Esophagus mucosa (tissue), 1 donor: ENCODE measurements at places on chromosomes 4 and X. TPM values are rescaled to one million over a fixed set of nuclear protein-coding genes. Genes with fewer than 3 reads are reported as not detected.

The ARMCX1 gene
- 3.0 TPM for total RNA-seq

DNA sequence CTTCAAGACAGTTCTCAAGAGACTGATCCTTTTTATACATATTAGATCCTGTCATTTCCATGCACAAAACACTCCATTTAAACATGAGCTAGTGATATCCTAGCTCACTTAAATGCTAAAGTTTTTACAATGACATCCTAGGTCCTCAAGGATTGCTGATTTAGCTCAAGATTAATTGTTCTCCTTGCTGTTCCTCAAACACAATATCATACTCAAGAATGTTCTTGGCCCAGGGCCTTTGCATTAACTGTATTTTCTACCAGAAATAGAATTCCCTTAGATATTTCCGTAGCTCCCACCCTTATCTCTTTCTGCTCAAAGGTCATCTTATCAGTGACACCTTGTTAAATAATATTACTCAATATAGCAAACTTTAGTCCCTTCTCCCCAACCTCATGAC, 270.1 kb downstream of the GALNTL6 start:
- no peak for ATAC-seq

GRCh38 chr4:148289740-148290139, 152.5 kb downstream of the NR3C2 start:
- ATAC-seq = no peak

The PNMA5 gene
- total RNA-seq = not detected

The NXF3 gene
- total RNA-seq = not detected

DNA sequence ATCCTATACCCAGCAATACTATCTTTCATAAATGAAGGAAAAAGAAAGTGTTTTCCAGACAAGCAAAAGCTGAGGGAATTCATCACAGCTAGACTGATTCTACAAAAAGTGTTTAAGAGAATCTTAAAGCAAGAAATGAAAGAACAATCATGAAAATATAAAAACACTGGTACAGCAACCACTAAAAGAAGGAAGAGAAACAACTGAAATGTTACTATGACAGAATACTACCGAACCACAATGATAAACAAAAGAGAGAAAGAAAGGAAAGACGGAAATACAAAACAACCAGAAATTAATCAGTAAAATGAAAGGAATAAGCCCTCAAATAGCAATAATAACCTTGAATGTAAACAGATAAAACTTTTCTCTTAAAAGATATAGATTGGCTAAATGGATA, 110.8 kb upstream of the AFF2 start:
- ATAC-seq = no peak

GRCh38 chr4:153808175-153808574, 19.3 kb upstream of the SFRP2 start:
- no peak for ATAC-seq

- ATAC-seq = no peak
These were observed 95.5 kb upstream of the KLHL13 start for GRCh38 chrX:118211891-118212816.

GRCh38 chrX:132292793-132293192, 73.5 kb upstream of the RAP2C start:
- ATAC-seq = peak; percentile 63

The TRO gene
- total RNA-seq = 2.7 TPM

The CWH43 gene
- total RNA-seq = 34.5 TPM

The FRAS1 gene
- total RNA-seq = 2.6 TPM

DNA sequence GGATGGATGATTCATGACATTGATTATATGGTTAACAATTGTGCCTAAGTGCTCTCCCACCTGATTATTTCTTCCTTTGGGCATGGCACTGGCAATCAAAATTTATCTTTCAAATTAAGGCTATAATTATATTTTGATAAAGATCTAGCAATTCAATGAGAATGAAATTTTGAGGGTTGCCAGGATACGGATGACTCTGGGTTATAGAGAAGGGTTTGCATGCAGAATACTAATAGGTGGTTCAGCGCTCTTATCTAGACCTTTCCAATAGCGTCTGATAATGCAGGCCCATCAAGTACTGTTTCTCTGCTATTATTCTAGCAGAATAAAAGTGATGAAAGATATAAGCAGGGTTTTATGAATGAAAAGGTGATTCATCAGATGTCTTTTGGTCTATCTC, 74.9 kb upstream of the SCML1 start:
- ATAC-seq = no peak

GRCh38 chrX:135087867-135088266, 32.5 kb downstream of the ETDB start:
- no peak for ATAC-seq

DNA sequence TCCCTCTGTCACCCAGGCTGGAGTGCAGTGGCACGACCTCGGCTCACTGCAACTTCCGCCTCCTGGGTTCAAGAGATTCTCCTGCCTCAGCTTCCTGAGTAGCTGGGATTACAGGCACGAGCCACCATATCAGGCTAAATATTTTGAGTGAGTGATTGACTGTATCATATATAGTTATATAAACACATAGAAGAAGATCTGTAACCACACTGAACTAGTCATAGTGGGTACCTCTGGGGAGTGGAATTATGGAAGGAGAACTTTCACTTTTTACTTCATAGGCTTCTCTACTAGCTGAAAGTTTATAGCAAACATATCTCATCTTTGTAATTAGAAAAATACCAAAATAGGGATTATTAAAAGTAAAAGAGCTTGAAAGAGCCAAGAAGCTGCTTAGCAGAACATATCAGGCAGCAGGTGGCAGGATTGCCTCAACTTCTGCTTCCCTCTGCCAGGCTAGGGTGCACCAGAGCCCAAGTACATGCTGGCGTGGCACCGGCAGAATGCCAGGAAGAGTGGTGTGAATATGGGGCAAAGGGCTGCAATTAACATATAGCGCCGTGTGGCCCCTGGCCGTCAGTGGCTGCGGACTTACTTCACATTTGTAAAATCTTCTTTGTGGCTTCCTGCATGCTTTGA, 39.5 kb upstream of the CD40LG start:
- ATAC-seq = no peak

DNA sequence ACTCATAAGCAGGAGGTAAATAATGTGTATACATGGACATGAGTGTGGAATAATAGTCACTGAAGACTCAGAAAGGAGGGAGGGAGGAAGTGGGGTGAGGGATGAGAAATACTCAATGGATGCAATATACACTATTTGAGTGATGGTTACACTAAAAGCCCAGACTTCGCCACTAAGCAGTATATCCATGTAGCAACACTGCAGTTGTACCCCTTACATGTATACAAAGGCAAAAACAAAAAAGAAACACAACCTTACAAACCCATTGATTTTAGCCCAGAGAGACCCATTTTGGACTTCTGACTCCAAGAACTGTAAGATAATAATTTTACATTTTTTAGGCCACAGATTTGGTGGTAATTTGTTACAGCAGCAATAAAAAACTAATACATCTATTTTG, 51.5 kb downstream of the VMA21 start:
- no peak for ATAC-seq

DNA sequence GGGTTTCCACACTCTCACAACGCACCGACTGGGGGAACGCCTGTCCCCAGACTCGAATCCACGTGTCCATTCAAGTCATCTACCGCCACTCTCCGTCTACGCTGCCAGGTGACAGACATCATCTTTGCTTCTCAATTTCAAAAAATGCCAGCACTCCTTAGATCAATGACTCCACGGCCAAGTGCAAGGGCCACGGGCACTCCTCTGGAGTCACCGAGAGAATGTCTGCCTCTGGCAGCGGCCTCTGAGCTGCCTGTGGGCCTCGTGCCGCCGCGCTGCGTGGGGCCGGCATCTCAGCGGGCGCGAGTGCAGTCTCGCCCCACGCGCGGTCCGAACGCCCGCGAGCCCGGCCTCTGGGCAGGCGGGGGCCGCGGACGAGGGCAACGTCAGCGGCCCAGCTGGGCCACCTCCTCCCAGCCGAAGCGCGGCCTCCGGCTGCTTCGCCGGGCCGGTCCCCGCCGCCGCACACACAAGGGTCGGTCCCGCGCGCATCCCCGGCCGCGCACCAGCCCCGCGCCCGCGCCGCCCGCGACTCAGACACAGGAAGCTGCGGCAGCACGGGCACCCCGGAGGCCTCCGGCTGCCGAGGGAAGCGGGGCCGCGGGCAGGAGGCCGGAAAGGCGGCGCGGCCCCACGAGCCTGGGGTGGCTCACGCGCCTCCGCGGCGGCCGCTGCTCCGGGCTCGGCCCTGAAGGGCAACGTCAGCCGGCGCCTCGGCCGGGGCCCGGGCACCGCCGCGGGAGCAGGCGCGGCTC, 450 bp downstream of the ACSL1 start:
- ATAC-seq = peak; percentile 39

The SYN1 gene
- total RNA-seq = 0.16 TPM

- ATAC-seq = no peak
These were observed 34.0 kb upstream of the BCOR start for GRCh38 chrX:40131654-40132337.

DNA sequence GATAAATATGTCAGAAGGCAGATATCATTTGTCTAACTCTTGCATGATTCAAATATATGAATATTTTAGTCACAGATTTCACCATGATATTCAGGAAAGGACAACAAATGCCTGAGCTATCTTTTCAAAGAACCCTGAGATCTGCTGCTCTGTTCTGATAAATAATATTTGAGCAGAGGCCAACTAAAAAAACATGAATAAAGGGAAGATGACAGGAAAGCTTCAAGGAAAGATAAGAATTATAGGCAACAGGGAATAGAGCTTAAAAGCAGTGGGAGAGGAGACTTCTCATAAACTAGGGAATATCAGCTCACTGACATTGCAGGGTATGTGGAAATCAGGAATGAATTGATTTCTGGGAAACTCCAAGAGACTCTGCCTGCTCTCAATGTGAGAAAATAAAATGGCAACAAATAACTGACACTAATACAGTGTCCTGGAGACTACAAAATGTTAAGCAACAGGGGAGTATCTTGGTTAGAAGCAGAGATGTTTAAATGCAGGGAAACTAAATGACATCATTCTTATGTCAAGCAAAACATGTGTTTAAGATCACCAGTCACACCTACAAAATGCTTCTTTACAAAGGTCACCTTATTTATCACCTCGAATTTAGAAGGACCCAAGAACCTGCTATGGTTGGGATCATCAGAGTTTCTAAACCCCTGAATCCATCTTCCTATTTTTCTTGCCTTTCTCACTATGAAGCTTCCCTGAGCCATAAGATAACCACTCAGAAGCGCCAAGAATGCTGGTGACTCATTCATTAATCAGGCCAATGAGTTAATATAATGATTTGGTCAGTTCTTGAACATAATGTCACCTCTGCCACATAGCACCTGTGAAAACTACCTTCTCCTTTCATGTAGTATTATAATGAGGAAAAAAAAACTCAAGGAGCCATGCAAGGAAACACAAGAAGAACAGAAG, 78.1 kb downstream of the NDST3 start:
- ATAC-seq = no peak

GRCh38 chr4:89660444-89661172, 176.4 kb downstream of the SNCA start:
- ATAC-seq = no peak

DNA sequence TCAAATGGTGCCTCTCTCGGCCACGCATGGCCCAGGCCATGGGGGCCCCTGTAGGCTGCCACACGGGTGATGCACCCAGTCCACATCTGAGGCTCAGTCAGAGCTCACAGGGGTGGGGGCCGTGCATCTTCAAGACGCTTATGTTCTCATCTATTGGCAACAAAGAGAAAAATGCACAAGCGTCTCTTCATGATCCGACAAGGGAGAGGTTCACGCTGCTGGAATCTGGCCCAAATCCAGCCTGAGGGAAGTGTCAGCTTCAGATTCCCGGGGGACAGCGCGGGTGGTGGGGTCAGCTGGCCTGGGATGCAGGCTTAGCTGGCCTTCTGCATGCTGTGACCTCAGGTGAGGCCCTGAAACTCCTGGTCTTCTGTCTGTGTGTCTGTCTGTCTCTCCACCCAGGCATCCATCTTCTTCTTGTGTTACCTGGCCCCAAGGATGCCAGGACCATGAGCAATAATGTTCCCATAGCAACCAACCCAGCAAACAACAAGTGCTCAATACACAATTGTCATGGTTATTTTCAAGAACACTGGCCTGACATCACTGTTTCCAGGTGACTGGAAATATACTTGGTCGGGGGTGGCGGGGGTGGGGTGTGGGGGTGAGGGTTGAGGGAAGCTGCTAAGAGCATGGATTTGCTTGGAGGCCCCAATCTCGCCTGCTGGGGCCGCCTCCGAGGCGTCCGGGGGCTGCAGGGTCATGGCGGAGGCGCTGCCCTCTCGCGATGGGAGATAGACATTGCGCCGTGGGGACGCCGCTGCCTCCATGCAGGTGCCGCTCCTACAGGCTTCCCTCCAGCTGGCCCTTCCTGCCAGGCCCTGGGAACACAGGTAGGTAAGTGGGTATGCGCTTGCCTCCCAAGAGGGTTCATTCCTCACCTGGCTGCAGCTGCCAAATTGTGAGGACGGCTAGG, 48.3 kb downstream of the ABLIM2 start:
- ATAC-seq = no peak

DNA sequence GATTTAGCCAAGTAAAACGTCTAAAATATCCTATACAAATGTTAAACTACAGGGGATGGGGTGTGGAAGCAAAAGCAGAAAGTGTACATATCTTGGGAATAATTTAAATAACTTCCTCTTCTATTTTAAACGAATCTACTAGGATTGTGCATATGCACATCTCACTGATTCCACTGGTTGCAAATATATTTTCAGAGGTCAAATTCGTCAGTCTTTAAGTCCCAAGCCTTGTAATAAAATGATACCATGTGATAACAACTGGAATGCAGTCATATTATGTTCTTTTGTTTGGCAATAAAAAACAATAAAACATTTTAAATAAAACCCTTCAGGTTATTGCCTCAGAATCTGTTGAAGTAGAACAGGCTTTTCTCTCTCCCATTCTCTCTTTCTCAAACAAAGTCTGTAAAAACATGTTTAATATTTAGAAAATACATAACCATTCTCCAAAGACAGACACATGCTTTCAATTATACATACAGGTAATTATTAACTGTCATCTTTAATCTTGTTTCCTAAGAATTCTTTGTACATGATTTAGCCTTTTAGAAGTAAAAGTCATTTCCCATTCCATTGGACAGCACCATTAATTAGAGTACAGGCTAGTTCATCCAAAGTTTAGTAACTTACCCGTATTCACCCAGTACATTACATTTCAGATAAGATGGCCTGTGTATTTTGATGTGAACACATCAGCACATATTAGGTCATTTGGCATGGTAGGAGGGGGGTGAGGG, 421.1 kb downstream of the PCDH7 start:
- ATAC-seq = no peak

- no peak for ATAC-seq
These were observed 257.8 kb downstream of the CAMK2D start for GRCh38 chr4:113503691-113504090.

DNA sequence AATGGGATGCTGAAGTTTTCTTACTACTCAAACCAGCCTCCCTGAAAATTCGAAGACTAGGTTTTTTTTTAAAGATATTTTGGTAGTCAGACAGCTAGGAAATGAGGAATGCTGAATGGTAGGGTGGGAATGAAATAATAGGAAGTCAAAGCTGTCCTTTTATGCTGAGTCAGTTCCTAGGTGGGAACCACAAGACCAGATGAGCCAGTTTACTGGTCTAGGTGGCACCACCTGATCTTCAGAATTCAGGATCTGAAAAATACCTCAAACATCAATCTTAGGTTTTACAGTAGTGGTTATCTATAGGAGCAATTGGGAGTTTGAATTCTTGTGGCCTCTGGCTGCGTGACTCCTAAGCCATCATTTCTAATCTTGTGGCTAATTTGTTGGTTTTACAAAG, 183.1 kb upstream of the GALNT7 start:
- peak; percentile 48 for ATAC-seq

The PSAPL1 gene
- not detected for total RNA-seq

The PI4K2B gene
- 17.3 TPM for total RNA-seq

The SLC9B1 gene
- total RNA-seq = 0.28 TPM

- no peak for ATAC-seq
These were observed 689 bp downstream of the METAP1 start for GRCh38 chr4:98996056-98996764.
